ENCODE measurements at places on chromosomes 4 and X.

- no peak for DNase-seq
Measured at GRCh38 chr4:133972586-133972985, 229.0 kb downstream of the PABPC4L start.

- DNase-seq, result no peak
Measured at GRCh38 chr4:179051206-179051605, 1609.0 kb upstream of the AGA start.

GRCh38 chrX:107775734-107776511 is at the start of gene TSC22D3:
TSS of gene TSC22D3 (minus strand) at chrX:107775787. CDS start at chrX:107775419, 368 bp downstream.
- DNase-seq, result peak; percentile 73

- DNase-seq, result no peak
Measured at GRCh38 chrX:12443534-12444098, 305.3 kb downstream of the FRMPD4 start.

DNA sequence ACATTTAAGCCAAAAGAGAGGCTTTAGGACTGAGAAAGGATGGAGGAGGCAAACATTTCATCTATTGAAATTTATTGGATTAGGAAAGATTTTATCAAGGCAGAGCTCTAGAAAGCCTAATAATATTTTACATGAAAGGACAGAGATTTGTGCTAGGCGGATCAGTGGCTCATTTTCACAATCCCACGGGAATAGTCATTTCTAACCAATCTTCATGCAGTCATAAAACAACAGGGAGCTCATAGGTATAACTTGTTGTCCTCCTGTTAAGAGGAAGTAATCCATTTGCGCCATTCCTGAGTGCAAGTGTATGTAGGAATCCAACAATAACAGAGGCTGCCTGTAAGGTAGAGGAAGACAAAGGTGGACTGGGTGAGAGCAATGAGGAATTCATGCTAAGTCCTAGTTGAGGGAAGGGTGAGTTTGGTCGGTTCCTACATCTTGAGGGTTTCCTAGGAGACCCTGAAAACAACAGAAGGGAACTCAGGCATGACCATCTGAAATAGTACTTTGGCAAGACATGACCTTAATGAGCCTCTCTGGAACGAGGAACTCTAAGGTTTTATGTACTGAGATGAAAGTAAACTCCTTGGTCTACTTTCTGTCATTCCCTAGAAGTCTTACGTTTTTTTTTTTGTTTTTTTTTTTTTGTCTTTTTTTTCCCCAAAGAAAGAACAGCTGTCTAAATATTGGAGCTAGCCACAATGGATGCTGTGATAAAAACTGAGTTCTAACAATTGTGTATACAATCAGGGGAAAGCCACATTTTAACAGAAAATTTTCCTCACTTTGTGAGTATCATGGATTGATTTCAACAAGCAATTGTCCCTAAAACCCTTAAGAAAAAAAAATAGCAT is 89.7 kb downstream of the GEMIN8 start:
- no peak for DNase-seq

DNA sequence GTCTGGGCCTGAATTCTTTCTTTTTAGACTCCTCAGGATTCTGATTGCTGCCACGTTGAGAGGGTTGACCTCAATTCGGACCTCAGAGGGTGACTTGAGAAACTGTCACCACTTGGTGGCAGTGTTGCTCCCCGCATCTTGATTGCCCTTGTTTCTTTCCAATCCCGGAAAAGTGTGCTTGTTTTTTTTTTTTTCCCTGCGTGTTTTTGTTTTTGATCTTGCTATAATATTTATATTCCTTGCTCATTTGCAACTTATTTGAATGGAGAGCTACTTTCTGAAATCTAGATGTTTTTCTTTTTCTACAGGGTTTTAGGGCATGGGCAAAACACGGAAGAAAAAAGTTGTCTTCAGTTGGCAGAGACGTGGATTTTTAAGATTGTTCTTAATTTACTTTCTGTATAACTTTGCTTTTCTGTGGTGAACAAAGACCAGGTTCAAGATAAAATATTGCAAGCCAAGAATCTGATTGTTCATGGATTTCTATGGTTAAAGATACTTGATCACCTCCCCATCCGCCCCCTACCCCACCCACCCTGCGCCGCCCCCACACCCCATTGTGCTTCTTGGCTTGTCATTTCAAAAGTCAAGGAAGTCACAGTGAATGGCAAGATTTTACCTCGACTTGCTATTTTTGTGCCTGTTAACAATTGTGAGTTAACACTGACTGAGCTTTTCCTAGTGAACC is 102.0 kb downstream of the PTTG2 start:
- peak; percentile 80 for DNase-seq

GRCh38 chr4:17688011-17688441 is 73.6 kb downstream of the MED28 start:
- no peak for DNase-seq

- DNase-seq, result no peak
Measured at GRCh38 chr4:184821242-184821641, 4.5 kb downstream of the ACSL1 start.

- DNase-seq, result no peak
Measured at GRCh38 chrX:131979116-131979515, 44.0 kb upstream of the STK26 start.

DNA sequence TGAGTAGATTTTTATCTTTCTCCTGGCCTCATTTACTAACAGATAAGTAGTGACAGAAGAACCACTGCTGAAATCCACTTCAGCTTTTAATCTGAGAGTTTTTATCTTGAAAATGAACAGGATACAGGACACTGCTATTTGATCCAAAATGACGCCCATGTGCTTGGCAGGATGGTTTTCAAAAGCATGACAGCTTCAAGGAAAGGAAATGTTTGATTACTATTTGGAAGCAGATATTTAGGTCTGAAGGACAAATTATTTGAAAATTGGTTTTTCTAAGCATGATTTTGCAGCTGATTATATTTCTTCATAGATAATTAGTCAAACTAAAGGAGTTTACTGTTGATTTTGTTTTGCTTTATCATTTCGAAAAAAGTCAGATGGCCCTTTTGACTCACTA is 11.1 kb downstream of the PACRGL start:
- DNase-seq, result no peak

DNA sequence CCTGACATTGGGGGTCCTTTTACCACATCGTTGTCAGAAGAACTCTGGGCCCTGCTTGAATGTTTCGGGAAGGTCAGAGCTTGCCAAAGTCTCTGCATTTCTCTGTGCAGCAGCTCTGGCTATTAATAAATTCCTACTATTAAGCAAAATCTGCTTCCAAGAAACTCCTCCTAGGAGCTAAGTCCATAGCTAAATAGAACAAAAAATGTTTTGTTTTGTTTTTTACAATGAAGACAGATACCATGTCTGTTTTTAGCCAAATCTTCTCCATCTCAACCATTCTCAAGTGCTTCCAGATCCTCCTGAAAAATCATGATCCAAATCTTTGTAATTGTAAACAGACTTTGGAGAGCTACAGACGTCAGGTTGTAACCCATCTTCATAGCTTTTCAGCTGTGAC is 161.6 kb downstream of the SPATA18 start:
- DNase-seq, result no peak

DNA sequence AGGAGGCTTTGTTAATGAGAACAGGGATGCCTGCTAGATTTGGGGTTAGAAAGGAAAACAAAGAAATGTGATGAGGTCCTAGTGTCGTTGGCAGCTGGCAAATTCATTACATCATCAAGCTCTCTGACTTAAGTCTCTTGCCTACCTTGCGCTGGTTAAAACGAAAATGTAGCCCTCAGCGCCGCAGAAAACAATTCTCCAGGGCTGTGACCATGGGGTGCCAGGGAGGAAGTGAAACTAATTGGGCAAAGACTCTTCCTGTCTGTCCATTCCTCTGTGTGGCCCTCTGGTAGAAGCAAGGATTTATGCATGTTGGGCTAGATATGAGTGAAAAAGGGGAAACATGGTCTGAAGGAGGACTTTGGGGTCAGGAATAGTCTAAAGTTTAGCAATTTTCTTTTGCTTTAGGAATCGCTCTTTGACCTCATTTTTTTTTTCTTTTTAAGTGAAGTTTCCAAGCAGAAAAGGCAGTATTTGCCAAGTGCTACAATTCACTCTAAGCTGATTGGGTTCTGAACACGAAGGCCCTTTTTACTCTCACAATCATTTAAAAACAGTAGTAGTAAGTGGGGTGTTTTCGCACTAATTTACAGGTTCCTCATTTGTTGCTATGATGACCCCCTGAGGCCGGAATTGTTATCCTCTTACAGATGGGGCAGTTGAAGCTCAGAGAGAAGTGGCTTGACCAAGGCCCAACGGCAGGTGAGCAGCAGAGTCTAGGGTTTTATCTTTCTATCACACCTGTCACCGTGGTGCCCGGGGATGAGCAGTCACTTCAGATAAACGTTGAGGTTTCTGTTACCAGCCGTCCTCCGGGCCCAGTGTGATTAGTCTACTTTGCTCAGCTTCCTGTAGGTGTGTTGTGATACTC is 27.3 kb upstream of the CHRNA9 start:
- DNase-seq, result peak; percentile 80

- DNase-seq, result no peak
Measured at GRCh38 chr4:153850533-153851280, 61.8 kb upstream of the SFRP2 start.

DNA sequence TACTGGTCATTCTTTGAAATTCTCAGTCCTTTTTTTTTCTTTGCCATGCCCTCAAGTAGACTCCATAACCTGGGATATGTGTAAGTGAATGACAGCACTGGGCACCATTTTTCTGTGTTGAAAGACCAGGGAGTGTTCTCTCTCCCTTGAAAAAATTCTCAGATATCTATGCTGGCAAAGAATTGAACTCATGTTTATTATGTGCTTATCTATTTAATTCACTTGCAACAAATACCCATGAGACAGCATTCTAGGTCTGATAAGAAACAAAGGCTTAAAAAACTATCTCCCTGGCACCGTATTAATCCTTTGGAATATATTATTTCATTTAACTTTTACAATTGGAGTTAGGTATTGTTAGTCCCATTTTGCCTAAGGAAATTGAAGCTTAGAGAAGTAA is 36.7 kb downstream of the LARP7 start:
- no peak for DNase-seq

GRCh38 chr4:77360451-77360850 is 203.4 kb downstream of the CCNG2 start:
- no peak for DNase-seq

GRCh38 chr4:105994061-105994460 is 98.8 kb downstream of the NPNT start:
- DNase-seq, result no peak

DNA sequence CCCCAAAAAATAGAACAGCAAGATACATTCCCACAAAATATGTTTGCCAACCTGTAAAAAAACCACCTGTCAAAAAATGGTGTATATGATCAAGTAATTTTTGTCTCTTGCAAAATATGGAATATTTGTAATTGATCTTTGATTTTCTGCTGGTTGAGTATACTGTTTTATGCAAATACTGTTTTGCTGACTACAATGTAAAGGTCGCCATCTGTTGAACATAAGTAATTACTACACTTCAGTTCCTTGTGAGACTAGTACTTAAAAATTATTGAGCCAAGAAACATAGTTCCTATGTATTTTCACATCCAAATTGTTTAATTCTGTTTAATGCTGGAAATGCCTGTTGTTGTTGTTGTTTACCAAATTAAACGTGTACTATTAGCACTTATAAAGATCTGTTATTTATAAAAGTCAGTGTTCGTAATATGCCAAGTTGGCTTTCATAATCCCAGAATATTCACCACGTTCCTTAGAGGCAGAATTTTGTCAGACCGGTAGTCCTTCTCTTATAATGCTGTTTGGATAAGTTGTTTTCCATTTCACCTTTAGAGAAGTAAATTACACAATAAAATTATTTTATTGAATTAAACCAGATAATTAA is 144.2 kb downstream of the PDLIM5 start:
- no peak for DNase-seq

DNA sequence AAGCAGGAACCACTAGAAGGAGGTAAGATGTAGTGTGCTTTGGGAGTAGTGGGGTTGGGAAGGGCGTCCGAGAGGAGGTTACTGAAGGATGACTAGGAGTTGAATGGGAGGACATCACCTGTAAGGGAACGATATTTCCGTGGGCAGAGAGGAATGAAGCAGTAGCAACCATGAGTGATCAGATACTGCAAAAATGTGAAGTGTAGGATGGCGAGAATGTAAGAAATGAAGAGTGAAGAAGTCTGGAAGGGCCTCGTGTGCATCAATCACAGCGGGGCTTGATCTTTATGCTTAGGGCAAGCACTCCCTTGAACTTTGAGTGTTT is 594 bp downstream of the MSMO1 start:
- DNase-seq, result no peak

GRCh38 chr4:102717448-102718092 is 43.2 kb downstream of the MANBA start:
- DNase-seq, result no peak

GRCh38 chrX:130715299-130715698 is 187.7 kb downstream of the ENOX2 start:
- no peak for DNase-seq

DNA sequence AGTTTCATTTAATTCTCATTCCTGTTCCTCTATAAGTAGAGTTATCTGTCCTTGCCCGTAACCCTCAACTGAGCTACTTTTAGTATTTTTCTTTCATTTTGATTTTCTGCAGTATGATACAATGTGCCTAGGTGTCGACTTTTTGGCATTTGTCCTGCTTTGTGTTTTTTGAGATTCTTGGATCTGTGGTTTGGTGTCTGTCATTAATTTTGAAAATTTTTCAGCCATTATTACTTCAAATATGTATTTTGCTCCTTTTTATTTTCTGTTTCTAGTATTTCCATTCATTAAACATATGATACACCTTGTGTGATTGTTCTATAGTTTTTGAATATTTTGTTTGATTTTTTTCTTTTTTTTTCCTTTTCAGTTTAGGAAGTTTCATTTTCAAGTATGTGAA is 598.9 kb downstream of the SPOCK3 start:
- DNase-seq, result no peak

GRCh38 chr4:150280081-150280895 is 202.0 kb downstream of the DCLK2 start:
- DNase-seq, result no peak

All from activated CD8-positive, alpha-beta memory T cell treated with anti-CD3 and anti-CD28 coated beads for 24 hours (primary cell).